Endothelial cell (in vitro differentiated cells): ENCODE measurements at places on chromosomes 6 and 20.

GRCh38 chr6:145286916-145287315 is 448.4 kb downstream of the EPM2A start:
- no peak for DNase-seq

DNA sequence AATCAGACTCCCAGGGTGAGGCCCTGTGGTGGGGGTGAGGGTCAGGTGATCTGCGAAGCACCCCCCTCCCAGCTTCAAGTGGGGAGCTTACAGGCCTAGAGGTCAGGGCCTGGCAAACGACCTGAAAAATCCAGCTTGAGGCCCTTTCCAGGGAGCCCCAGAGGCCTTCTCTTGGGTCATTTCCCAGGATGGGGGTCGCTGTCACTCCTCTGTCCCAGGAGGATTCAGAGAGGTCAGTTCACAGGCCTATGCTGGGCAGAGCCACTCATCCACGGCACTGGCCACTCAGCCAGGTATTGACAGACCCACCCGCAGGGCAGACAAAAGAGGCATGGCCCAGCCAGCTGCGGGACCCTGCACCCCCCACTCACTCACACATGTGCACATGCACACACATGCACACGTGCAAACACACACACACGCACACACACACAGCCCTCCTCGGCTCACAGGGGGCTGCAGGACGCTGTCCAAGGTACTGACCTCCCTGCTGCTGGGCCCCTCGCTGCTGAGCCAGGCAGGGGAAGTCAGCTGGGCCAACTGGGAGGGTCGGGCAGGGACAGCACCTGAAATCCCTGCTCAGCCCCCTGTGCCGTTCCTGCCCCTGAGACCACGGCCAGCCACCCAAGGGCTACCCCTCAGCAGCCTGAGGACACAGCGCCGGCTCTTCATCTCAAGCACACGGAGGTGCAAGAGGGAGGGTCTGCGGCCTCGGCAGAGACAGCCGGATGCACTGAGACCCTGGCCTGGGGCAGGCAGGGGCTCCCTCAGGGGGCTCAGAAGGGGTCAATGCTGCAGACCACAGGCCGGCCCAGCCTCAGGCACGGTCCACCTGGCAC is 113.8 kb downstream of the TAF4 start:
- DNase-seq = peak; percentile 79

DNA sequence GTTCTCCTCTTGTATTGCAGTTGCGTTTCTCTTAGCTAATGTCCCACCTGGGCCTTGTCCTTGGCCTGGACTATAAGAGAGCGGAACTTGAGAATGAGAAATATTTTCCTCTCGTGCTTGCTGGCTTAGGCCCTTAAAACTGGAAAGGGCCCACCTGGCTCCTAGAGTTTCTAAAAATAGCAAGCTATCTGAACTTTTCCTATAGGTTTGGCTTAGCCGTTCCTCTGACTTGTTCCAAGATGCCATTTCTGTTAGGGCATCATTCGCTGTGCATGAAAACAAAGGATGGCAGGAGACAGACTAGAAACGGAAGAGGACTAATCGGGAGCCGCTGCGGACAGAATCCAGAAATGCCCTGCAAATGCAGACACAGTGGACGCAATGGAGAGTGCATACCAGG is 4.5 kb downstream of the RIPOR3 start:
- DNase-seq = no peak

- no peak for DNase-seq
These were observed 492.9 kb downstream of the PRKN start for GRCh38 chr6:162234631-162235030.

- no peak for DNase-seq
These were observed 165.1 kb upstream of the AFDN start for GRCh38 chr6:167661552-167662044.

GRCh38 chr20:35014537-35014936 is 58.9 kb downstream of the MYH7B start:
- DNase-seq = no peak

DNA sequence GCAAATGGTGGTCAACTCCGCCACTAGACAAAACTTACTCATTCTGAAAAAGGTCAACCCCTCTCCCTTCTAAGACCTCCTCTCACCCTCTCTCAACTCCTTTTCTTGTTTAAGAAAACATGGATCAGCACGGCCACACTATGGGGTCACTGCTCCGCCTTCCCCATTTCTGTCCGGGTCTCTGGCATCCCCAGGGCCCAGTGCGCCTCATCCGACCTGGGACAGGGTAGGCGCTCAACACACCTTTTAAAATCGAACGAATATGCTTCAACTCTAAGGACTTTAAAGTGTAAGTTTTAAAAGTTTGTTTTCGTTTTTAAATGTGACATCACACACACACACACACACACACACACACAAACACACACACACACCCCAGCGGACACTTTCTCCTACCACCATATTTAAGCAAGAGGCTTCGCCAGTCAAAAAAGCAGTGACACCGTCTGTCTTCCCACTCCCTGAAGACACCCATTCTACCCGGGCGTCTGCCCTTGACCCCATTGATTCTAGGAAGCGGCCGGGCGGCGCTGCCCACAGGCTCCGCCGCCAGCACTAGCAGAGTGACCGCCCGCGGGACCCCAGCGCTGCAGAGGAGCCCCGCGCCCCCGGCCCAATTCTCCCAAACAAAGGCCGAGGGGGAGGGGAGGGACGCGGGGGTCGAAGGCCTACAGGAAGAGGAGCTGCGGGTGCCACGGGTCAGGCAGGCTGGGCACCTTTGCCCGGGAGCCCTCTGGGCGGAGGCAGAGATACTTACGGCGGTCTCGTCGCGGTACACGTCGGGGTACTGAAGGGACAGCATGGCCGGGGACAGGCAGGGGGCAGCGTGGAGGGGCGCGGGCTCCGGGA is 568 bp downstream of the PREP start:
- peak; percentile 13 for DNase-seq

DNA sequence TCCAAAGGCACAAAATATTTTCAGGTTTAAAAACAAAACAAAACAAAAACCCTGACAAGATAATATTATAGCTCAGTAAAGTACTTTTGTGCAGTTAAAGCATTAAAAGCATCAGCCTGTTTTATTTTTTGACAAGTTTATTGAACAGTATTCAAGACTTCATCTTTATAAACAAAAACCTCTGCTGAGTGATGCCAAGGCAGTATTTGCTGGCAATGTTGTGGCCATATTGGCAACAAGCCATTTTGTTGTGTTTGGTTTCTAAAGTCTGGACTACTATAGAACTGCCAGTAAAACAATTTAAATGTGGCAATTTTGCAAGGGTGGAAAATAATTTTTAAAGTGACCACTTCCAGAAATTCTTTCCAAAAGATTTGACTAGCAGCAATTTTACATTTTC is 15.9 kb downstream of the CPNE1 start:
- DNase-seq = no peak

GRCh38 chr20:50560867-50561266 is 50.7 kb downstream of the PTPN1 start:
- DNase-seq = no peak

GRCh38 chr20:49964964-49965780 is 17.6 kb upstream of the SNAI1 start:
- peak; percentile 75 for DNase-seq

DNA sequence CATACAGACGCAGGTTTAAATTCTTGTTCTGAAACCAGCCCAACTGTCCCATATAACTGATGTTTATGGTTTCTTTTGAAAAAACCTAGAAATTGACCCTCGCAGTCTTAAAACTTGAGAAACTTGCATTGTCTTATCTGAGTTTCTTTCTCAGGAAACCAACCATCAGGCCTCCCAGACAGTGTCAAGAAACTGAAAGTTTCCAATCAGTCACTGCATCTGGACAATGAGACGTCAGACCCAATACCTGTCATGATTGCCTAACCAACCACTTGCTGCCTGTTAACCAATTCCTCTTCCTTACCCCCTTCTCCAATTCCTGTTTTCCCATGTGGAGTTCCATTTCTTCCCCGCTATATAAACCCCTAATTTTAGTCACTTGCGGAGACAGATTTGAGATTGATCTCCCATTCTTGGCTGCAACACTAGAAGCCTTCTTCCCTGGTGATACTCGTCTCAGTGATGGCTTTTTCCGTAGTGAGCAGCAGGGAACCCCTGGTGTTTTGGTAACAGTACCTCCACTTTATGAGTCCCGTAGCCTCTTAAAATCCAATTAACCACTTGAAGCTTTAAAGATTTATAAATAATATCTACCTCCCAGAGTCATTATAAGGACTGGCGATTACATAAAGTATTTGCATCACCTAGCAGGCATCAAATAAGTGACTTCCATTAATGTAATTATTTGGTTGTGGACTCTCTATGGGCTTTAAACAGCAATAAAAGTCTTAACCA is 49.3 kb downstream of the GPR63 start:
- DNase-seq = no peak

GRCh38 chr6:90716376-90716775 is 129.5 kb upstream of the MAP3K7 start:
- DNase-seq = no peak

DNA sequence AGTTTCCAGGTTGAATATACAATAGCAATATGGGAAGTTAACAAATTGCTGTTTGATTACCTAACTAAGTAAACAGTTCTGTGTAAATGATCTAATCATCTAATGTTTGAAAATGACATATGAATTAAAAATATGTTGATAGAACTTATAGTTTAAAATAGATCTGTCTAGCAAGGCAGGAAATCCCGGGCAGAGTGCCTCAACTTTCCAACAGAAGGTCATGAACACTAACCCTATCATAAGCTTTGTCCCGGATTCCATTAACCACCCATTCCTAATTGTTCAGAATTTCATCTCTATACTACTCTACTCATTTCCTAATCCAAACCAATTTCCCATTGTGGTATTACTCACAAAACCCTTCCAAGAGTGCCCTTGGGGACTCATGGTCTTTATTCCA is 10.2 kb downstream of the TAAR1 start:
- DNase-seq = no peak

GRCh38 chr6:56794421-56794820 is 151.7 kb upstream of the DST start:
- no peak for DNase-seq

- peak; percentile 58 for DNase-seq
These were observed 65.9 kb downstream of the PTPN1 start for GRCh38 chr20:50575865-50576720.

DNA sequence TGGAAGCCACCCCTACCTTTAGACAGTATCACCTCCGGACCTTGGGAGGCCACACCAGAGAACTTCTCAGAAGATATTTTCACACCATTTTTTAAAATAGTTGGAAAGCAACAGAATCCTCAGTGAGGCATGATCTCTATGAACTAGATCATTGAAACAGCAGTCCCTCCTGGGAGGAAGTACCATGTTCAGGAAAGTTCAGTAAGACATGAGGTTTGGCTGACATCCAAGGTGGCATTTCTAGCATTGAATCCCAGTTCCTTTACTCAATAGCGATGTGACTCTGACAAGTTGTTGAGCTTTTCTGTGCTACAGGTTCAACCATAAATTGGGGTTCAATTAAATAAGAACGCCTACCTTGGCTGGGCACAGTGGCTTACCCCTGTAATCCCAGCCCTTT is 169.0 kb downstream of the TBC1D7 start:
- DNase-seq = no peak

DNA sequence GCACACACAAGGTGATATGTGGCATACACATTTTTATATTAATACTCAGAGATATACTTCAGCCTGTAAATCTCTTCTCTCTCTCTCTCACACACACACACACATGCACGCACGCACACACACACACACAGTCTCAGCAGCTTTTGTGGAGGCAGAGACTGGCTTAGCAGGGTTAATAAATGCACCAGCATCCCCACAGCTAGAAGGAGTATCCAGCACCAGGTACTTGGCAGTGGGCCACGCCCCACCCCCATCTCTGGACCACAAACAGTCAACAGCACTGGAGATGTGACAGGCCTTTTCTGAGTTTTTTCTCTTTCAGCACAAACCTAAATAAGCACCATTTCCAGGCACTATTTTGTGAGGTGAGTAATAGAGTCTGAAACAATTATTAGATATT is 47.3 kb upstream of the LRFN2 start:
- DNase-seq = no peak

- DNase-seq = no peak
These were observed 88.5 kb upstream of the EXOC2 start for GRCh38 chr6:781350-781961.

DNA sequence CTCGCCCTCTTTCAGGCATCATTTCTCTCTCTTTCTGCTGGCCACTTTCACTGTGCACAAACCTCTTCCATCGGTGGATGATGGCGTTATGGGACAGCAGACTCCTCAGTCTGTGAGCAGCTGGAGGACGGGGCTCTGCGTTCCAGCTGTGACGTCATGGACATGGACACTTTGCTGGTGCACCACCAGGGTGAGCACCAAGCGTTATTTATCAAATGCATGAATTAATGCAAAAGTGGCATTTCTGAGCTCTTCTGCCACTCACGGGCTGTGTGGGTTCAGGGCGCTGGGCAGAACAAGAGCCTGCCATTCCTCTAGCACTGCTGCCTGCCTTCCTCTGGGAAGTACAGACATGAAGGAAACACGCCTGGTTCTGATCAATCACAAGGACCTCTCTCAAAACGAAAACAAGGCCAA is 82.9 kb upstream of the MPC1 start:
- DNase-seq = no peak

- DNase-seq = no peak
These were observed 66.2 kb downstream of the SLC22A23 start for GRCh38 chr6:3390698-3391097.

GRCh38 chr20:41063442-41063841 is 34.8 kb downstream of the TOP1 start:
- no peak for DNase-seq

- DNase-seq = no peak
These were observed 110.6 kb downstream of the MAP7 start for GRCh38 chr6:136439514-136440190.

DNA sequence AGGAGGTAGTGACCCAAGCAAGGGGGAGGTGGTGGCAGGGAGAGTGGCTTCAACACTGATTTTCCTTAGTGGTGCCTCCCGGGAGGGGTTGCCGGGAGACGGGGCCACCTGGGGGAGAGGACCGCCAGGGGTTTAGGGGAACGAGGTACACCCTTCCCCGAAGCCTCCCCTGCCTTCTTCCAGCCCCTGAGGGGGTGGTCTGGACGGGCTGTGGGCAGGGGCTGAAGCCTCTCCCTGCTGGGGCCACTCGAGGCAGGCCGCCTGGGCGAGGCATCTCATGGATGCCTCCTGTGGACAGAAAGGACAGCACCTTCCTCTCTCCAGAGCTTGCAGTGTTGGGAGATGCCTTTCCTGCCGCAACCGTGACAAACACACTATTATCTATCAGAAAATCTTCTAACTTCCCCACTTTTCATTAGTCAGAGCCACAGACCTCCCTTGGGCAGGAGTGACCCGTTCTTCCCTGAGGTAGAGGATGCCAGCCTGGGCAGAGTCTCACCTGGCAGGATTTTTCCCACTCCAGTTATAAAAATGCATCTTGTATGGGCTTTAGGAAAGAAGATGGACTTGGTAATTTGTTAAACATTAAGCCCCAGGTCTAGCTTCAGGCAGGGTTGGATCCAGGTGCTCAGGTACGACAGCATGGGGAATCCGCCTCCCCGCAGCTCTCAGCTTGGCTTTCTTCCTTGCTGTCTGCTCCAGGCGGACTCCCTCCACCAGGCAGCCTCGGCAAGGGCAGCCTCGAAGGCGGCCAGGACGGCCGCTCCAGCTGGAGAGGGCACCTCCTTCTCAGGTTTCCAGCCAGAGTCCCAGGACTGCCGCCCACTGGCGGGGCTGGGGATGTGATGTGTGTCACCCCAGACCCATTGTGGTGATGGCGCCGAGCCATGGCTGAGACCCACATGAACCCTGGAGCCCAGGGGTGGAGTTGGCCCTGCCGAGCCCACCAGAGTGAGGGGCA is 11.0 kb downstream of the HRH3 start:
- DNase-seq = peak; percentile 38
